ENCODE measurements at places on chromosomes 4 and X.
A peak's percentile ranks its signal among the peaks of the same experiment; 100 is the strongest.

- DNase-seq, result no peak
Observed at GRCh38 chr4:136302566-136302965, 1229.7 kb downstream of the PCDH18 start.

GRCh38 chrX:135382260-135382659, 39.5 kb upstream of the SMIM10L2A start:
- DNase-seq, result no peak

DNA sequence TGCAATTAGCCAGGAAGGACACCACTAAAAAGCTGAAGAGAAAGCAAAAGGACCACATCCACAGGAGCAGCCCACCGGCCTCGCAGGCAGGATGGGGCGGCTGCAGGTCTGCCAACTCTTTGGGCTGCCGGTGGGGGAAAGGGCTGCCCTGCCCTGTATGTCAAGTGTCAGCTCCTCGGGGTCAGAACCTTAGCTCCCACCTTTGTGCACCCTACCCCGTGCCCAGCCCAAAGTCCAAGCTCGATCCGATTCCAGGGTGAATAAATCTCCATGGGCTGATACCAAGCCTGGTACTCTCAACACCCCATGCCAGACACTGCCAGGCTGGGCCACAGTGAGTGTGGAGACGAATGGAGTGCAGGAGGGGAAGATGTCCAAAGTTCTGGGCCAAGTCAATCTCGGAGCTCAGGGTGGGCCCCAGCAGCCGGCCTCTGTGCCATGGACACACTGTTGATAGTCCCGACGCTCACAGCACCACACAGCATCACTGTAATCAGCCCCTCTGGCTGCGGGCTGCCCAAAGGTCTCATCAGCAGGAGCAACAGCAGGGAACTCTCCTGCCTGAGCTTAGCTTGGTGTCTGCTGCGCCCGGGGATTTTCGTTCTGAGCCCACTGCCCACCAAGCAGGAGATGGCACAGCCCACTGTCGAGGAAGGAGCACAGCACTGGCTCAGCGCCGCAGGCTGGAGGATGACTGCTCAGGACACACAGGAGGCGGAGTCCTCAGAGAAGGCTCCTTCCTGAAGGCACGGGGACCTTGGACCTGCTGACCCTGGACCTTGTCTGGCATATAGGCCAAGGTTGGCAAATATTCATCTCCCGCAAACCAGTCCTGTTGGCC, 84.4 kb downstream of the JAKMIP1 start:
- DNase-seq, result no peak

DNA sequence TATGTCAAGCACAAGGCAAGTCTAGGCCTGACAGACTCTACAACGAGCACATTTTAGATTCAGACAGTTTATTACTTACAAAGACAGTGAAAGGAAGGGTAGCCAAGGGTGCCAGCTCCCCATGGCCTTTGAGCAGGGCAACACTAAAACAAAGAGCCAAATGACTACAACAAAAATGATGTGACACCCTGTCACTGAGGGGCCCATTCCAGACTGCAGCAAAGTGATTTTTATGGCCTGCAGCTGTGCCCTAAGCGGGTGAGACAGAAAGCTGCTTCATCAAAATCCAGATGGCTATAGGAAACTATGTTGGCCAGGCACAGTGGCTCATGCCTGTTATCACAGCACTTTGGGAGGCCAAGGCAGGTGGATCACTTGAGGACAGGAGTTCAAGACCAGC, 13.4 kb upstream of the RP2 start:
- no peak for DNase-seq

DNA sequence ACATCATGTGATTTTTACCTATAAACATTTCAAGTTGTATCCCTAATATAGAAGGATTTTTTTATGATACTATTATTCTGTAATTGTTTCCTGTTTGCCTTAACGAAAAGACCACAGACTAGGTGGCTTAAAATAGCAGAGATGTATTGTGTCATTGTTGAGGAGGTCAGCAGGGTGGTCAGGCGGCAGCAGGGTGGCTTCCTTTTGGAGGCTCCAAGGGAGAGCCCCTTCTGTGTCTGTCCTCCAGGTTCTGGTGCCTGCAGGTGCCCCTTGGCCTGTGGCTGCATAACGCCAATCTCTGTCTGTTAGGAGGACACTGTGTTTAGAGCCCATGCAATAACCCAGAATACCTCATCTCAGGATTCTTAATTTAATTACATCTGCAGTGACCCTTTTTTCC, 118.1 kb downstream of the TBL1X start:
- DNase-seq, result no peak

- no peak for DNase-seq
Observed at GRCh38 chr4:48297256-48297846, 27.7 kb upstream of the TEC start.

DNA sequence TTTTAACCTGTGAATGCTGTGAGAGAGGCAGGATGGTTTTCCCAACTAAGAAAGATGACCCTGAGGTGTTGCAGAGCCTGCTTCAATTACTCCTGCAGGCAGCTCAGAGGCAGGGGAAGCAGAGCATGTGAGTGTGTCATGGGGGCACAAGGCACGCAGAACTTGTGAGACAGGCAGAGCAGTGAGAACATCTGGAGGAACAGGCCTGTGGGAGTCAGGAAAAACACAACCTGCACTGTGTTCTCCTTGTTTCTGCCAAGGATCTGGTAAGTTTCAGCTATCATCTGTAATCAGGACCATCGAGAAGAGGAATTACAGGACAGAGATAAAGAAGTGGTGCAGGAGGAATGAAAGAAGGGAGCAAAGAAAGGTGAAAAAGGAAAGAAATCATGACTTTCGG, 741.8 kb upstream of the INTU start:
- no peak for DNase-seq

- no peak for DNase-seq
Observed at GRCh38 chr4:155657169-155657568, 9.5 kb upstream of the GUCY1A1 start.

GRCh38 chr4:78749972-78750727, 26.0 kb upstream of the BMP2K start:
- peak; percentile 86 for DNase-seq

- no peak for DNase-seq
Observed at GRCh38 chr4:20831746-20832145, 131.5 kb downstream of the PACRGL start.

DNA sequence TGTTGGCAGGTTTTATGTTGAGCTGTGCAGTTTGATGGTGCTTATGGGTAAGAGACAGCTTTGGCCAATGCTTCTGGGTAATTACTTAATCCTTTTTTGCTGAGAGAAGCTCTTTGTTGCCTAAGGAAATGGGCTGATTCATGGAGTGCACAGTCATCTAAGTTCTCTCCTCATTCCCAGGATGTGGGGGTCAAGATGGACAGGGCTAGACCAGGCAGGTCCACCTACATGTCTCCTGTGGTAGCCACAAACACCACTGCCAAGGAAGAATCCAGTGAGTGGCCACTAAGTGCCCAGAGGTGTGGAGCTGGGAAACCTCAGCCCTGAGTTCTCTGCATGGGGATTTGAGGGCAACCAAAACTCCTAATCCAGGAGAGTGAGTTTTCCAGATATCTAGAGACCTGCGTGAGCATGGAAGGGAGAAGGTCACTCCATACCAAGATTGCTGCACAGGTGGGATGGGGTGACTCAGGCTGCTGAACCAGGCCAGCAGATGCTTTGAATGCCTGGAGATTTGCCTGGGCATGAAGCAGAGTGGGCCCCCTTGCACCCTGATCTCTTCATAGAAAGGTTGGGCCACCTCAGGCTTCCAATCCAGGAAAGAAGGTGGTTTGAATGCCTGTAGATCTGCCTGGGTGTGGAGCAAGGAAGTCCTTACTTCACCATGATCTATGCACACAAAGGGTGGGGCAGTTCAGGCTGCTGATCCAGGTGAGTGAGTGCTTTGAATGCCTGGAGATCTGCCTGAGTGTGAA, 234.8 kb upstream of the GNPDA2 start:
- DNase-seq, result no peak

- DNase-seq, result no peak
Observed at GRCh38 chr4:98490251-98490650, 168.2 kb downstream of the TSPAN5 start.

- DNase-seq, result no peak
Observed at GRCh38 chr4:72312032-72312650, 256.9 kb downstream of the ADAMTS3 start.

- DNase-seq, result no peak
Observed at GRCh38 chr4:173167758-173168395, 734 bp upstream of the GALNT7 start.

DNA sequence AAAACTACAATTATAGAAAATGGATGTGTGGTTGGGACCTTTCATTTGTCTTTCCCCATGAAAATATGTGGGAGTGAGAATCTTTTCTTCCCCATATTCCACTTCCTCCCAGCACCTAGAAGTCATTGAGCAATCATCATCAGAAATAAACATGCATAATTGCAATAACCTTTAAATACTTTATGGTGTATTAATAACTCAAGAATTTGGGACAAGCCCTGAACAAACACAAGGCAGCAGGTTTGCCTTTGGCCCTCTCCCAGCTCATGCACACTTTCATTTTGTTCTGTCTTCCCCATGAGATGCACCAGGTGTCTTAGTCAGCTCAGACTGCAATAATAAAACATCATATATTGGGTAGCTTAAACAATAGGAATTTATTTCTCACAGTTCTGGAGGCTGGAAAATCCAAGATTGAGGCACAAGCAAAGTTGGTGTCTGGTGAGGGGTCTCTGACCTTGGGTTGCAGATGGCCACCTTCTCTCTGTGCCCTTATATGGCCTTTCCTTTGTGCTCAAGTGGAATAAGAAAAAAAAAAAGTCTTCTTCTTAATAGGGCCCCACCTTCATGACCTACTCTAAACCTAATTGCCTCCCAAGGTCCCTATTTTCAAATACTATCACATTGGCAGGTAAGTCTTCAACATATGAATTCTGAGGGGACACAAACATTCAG, 34.7 kb upstream of the TMEM184C start:
- no peak for DNase-seq

DNA sequence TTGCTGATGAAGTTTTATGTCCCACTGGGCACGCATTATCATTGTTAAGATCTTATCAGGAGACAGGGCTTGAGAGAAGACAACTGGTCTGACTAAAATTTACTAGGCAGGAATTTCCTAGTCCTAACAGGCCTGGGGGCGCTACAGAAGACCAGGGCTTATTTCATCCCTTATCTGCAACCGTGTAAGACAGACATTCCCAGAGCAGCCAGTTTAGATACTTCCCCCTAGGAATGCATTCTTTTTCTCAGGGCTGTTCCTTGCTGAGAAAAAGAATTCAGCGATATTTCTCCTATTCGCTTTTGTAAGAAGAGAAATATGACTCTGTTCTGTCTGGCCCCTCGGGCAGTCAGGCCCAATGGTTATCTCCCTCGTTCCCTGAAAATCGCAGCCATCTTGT, 93.8 kb downstream of the TLL1 start:
- DNase-seq, result no peak

DNA sequence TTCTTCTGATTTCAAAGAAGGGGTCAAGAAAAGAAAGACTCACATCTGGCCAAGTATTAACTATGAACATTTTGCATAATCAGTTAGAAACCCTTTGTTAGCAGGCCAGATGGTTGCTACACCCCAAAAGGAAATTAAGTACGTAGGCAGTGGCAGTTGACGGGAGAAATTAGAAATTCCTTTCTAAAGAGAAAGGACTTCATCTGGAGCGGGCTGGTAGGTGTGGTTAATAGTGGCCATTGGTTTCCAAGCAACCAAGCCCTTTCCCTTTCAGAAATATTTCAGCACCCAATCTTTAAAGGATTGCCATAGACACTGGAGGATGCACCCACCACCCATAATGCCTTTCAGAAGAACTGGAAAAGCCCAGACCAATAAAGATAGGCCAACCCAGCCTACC, 235.7 kb upstream of the LDB2 start:
- no peak for DNase-seq

- no peak for DNase-seq
Observed at GRCh38 chrX:107731831-107732502, 43.6 kb downstream of the TSC22D3 start.

DNA sequence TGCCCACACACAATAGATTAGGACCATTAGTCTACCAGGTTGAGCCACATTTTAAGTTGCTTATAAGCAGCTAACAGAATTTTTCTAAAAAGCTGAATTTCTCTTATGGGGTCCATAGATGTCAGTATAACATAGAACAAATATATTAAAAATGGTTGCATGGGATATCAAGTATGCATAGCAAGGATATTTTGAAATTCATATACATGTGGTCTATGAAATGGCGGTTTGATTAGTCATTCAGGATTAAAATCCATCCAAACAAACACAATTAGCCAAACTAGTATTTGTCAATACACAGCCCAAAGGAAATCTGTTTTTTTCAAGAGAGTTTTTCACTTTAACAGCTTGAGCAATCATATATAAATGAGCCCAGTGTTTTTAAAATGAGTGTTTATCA, 33.5 kb upstream of the AMOT start:
- DNase-seq, result no peak

DNA sequence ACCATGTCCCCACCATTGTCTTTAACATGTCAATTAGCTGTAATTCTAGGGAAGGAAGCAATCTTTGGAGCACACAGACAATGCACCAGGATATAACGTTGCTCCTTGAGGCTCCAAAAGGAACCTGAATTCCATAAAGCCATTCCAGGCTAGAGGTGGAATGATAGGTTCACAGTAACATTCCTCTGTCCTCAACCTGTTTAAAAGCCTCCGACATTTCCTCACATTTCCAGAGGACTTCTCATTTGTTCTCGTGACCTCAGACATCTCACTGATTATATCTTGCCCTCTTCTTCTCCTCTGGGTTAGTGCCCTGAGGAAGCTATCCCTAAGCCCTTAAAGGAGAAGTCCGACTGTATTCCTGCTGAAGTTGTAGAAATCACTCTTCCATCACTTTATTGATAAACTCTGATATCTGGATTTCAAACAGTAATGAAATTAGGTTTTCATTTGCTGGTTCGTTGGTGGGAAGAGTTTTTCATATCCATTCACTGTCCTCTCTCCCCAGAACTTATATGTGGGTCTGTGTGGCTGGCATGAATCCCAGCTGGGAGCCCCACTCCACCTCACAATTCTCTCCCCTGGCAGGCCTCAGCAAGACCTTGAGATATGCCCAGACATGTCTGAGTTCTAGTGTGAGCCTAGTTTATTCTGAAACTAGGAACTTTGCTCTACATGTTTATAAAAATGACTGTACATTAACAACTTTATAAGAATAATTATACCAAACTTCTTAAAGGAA, 44.2 kb upstream of the PRSS12 start:
- no peak for DNase-seq

GRCh38 chrX:107323786-107324492, 117.5 kb downstream of the DNAAF6 start:
- no peak for DNase-seq

- no peak for DNase-seq
Observed at GRCh38 chr4:99321241-99322191, at the start of gene ADH1B. TSS of gene ADH1B (minus strand) at chr4:99321401. CDS start at chr4:99321331, 70 bp downstream.

GRCh38 chr4:76874176-76874575, 23.8 kb downstream of the SOWAHB start:
- DNase-seq, result no peak

DNA sequence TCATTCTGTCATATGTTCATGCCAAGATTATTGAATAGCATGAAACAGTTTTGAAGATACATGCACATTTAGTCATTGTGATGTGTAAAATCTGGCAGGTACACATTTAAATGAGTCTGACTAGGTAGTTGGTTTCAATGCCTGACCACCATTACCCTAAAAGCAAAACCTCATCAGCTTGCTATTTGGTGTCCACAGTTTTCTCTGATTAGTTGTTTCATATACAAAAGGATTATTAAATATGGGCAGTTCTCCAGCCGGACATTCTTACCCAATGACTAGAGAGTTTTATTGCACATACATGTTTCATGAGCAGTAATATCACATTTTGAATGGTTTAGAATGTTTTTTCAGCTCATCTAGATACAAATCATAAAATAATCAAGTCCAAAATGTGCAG, 23.7 kb downstream of the DCHS2 start:
- no peak for DNase-seq

Data from GM06990 (cell line).